Posterior vena cava (tissue), 2 donors: ENCODE measurements at places on chromosomes 4 and X. TPM values are rescaled to one million over a fixed set of nuclear protein-coding genes. Genes with fewer than 3 reads are reported as not detected.

ADH1A gene
- 2.0 TPM for total RNA-seq

GRCh38 chr4:124018383-124019317 is 622.1 kb downstream of the SPRY1 start:
- DNase-seq = peak; percentile 84

CT45A2 gene
- not detected for total RNA-seq

GRCh38 chrX:2516623-2517022 is 15.8 kb upstream of the DHRSX start:
- peak; percentile 17 for DNase-seq

DNA sequence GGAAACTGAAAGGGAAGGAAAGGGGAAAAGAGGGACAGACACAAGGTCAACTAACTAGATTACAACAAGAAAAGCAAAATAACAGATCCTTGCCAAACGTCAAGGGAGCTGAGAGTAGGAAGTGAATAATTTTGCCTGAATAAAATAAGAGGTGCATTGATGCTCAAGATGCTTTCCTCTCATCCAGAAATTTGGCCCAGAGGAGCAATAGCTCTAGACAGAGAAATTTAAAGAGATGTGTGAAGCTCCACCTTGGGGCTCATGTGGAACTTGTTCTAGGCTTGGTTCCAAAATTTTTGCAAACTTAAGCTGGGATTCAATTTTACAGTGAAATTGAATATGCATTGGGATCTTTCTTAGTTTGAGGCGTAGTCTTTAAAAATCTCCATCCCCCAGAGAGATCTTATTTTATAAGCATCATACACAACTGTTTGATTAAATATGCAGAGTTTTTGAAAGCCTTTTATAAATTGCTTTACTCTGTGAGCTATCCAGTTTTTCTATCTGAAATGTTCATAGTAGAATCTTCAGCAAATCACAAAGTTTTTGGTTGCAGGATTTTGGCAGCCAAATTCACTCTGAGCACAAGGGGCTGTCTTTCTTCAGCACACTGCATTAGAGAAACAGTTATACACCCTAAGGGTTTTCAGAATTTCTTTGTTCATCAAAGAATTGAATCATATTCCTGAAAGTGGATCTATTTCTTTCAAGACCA is 1159.5 kb downstream of the ADGRL3 start:
- DNase-seq = no peak

DNA sequence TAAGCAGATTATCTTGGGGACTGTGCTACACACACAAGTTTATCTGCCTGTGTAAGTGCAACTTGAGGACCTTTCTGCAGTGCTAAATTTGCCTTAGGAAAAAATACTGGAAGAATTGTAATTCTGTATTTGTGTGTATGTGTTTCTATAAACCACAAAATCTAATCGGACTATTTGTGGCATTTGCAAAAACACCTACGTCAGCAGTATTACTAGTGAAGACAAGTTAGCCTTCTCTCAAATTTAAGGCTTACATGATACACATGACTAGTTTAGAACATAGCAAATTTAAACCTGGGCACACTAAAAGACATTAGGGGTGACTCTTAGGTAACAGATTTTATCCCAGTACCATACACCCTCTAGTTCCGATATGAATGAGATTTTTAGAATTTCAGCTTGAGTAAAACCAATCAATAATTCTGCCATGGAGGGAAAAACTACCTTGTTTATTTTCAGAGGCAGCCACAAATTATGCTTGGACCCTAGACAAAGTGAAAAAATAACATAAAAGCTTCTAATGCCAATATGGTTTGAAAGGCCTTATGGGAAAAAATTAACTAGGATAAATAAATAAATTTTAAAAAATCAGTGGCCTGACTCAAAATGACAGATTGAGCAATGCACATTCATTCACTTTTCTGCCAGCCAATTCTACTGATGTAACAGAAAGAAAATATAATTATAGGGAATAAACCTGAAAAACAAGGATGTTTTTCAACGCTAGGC is 176.4 kb downstream of the SNCA start:
- DNase-seq = no peak

- no peak for DNase-seq
Observed at GRCh38 chr4:37661772-37662171, 24.4 kb downstream of the RELL1 start.

DNA sequence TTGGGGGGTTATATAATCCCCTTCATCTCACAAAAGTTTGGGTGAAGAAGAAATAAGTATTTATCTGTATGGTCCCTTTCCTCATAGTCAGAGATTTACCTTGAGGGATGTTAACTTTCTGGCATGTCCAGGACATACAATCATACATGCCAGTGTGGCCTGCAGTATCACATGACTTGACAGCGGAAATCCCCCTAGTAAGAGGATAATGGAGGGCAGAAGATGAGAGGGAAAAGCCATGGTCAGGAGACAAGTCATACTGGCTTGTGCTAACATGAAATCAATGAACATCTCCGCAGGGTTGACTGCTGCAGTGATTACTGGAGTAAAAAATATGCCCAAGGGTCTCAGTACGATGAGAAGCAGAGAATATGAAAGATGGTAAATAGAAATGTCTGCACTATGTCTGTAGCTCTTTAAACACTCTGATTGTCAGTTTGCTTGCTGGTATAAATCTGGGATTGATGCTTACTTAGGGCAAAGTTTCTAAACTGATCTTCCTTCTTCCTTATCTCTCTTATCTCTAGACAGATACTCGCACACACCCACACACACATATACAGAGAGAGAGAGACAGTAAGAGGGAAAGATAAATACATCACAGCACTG is 1385.6 kb upstream of the ADGRL3 start:
- no peak for DNase-seq

DNA sequence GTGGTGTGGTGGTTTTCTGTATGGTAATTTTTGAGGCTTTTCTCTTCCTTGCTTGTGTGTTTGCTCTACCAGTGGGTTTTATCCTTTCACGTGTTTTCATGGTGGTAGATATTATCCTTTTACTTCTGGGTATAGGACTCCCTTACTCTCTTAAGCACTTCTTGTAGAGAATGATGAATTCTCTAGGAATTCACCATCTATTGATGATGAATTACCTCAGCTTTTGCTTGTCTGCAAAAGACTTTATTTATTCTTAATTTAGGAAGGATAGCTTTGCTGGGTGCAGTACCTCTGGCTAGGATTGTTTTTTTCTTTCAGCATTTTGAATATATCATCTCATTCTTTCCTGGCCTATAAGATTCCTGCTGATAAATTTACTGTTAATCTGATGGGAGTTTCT is 415.3 kb downstream of the PDGFC start:
- DNase-seq = no peak

GRCh38 chrX:46837558-46838485 is 979 bp downstream of the RP2 start:
- no peak for DNase-seq

CXorf65 gene
- total RNA-seq = not detected

- peak; percentile 65 for DNase-seq
Observed at GRCh38 chr4:166602068-166602467, 632.2 kb downstream of the SPOCK3 start.

DNA sequence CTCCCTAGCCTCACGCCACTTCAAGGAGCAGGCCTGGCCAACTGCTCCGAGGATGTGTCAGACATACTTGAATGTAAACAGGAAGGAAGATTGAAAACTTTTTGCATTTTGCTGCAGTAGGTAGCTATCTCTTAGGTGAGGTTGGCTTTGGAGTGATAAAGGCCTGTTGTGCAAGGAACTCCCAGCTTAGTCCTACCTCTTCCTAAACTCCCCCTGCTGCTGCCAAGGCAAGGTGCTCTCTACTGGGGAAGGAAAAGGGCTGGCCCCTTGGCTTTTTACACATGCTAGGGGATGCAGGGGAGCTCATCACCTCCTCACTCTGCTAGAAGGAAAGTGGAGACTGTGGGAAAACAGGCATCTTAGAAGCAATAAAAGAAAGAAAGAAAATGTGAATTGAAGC is 10.7 kb upstream of the BRS3 start:
- no peak for DNase-seq

PNMA5 gene
- not detected for total RNA-seq

- no peak for DNase-seq
Observed at GRCh38 chr4:110953191-110953590, 330.3 kb upstream of the PITX2 start.

MAGEA12 gene
- total RNA-seq = not detected

DNA sequence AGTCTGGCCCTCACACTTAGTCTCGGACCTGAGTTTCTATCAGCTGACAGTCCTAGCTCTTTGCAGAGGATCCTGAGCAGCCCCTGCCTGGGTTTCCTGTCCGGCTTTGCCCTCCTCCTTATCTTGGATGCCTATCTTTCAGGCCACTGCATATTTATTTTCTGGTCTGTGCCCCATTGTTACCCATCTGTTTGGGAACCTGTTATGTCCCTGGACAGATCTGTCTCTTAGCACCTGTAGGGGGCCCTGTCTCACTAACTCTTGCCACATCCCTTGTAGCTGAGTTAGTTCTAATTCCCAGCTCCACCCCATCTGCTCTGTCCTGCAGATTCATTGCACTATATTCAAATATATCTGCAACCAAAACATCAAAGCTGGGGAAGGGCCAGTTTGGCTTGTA is 514.9 kb upstream of the LCORL start:
- no peak for DNase-seq

- no peak for DNase-seq
Observed at GRCh38 chr4:185113340-185113739, 29.7 kb upstream of the SLC25A4 start.

DNA sequence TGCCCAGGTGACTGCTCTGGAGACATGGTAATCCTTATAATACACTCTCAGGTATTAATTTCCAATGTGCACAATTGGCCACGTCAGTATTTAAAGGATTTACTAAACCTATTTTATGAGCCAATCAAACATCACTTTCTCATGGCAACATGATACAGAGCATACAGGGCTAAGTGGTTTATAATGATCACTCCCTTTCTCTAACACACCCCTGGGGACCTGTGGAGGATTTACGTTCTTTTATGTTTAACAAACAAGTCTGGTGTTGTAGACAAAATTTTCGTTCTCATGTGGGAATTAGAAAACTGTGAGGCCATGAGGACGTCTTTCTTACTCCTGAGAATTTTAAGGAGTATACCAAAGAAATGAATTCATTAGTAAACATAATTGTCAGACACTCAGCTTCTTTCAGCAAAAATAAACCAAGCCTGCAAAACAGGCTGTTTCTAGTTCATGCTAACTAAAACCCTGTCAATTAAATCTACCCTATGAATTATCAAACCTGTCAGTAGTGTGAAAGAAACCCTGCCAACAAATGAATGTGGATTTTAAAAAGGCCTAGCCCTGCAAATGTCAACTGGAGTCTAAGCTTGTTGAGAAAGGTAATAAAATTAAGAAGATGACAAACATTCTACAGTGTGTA is 155.8 kb downstream of the PDGFC start:
- DNase-seq = no peak

- peak; percentile 80 for DNase-seq
Observed at GRCh38 chr4:165874072-165874790, 1.2 kb downstream of the TLL1 start.

DNA sequence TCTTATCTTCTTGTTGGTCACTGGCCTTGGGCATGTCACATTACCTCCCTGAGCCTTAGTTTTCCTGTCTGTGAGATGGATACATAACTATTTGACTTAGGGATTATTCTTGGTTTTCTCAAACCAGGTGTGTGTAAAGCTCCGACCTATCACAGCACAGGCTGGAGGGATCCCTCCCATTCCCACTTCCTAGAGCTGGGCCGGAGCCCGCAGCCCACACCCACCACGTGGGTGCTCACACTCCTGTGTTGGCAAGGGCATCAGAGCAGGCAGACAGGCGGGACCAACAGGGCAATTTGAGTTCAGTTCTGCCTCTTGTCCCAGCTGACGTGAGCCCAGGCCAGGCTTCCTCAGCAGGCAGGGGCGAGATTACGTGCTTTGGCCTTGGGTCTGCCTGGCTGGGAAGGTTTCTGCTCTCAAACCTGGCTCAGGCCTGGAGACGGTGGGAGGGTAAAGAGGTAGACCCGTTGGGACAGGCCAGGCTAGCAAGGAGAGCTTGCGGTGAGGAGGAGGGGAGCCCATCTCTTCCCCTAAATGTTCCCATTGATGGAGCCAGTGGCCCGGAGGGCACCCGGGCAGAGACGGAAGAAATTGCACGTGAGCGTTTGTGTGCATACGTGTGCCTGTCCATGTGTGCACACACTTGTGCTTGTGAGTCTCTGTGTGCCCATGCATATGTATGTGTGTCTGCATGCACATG is 734 bp upstream of the SH3TC1 start:
- peak; percentile 88 for DNase-seq

ASB9 gene
- 2.3 TPM for total RNA-seq

KLF8 gene
- total RNA-seq = 20.5 TPM

SYN1 gene
- total RNA-seq = 1.2 TPM

DNA sequence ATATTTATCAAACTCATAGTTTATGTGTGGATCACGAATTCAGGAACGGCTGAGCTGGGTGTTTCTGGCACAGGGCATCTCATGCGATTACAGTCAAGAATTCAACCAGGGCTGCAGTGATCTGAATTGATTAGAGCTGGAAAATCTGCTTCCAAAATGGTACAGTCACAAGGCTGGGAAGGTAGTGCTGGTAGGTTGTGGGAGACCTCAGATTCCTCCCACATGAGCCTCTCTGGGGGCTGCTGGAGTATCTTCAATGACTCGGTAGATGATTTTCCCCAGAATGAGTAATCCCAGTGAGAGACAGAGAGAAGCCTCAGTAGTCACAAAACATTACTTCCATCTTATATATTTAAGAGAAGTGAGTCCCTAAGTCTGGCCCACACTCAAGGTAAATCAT is 36.2 kb upstream of the PRDX4 start:
- DNase-seq = no peak

ADGRA3 gene
- total RNA-seq = 21.8 TPM

MGAT4D gene
- total RNA-seq = not detected

DNA sequence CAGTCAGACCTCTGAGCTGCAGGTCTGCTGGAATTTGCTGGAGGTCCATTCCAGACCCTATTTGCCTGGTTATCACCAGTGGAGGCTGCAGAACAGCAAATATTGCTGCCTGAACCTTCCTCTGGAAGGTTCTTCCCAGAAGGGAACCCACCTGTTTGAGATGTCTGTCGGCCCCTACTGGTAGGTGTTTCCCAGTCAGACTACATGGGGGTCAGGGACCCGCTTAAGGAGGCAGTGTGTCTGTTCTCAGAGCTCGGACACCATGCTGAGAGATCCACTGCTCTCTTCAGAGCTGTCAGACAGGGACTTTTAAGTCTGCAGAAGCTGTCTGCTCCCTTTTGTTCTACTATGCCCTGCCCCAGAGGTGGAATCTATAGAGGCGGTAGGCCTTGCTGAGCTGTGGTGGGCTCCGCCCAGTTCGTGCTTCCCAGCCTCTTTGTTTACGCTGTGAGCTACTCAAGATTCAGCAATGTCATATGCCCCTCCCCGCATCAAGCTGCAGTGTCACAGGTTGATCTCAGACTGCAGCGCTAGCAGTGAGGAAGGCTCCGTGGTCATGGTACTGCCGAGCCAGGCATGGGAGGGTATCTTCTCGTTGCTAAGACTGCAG is 44.1 kb upstream of the KDR start:
- DNase-seq = no peak

DNA sequence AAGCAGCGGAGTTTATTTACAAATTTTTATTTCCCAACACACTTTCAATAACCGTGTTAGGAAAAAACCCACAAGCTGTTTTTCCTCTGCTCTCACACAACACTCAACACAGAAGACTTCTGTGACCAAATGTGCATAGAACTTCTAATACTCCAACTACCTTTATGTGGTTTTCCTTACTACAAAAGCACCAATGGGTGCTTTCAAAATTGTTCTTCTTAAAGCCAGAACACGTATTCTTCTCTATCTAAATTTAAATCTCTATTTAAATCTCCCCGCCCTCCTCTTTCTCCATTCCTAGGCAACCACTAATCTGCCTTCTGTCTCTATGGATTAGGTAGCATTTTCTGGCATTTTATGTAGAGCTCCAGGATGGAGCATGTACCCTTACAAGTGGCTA is 90.0 kb downstream of the SHROOM2 start:
- DNase-seq = no peak

SULT1E1 gene
- not detected for total RNA-seq
